ENCODE measurements at places on chromosomes 1 and 21.

GRCh38 chr1:145927916-145928643, 796 bp upstream of the RBM8A start:
- DNase-seq: no peak

- DNase-seq: no peak
Measured at GRCh38 chr1:26838474-26839338, 12.2 kb downstream of the ZDHHC18 start.

GRCh38 chr1:30966690-30967369, 58.3 kb upstream of the SDC3 start:
- DNase-seq: no peak

DNA sequence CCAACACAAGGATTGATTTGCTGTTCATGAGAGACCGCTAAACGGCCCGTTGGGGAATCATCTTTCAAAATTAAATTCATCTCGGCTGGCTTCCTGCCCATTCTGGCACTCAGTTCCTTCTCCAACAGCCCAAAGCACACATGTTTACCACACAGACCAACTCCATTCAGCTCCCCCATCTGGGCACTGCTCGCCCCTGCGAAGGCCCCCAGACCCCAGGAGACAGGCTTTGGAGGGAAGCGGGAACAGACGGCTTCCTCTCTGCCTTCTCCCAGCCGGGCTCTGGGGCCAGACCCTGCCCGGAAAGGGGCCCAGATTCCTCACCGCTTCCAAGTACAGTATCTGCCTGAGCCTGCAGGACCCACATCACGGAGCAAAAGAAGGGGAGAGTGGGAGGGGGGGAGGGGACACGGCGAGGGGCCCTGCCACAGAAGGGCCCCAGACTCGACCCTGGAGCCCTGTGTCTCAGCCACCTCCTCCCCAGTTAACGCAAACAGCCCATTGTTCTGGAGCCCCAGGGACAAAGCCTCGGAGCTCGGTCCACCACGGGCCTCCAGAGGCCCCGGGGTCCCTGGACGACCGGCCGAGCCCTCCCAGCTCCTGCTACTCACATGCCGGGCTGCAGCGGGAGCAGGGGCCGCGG, 660 bp downstream of the MEGF6 start:
- DNase-seq: no peak

DNA sequence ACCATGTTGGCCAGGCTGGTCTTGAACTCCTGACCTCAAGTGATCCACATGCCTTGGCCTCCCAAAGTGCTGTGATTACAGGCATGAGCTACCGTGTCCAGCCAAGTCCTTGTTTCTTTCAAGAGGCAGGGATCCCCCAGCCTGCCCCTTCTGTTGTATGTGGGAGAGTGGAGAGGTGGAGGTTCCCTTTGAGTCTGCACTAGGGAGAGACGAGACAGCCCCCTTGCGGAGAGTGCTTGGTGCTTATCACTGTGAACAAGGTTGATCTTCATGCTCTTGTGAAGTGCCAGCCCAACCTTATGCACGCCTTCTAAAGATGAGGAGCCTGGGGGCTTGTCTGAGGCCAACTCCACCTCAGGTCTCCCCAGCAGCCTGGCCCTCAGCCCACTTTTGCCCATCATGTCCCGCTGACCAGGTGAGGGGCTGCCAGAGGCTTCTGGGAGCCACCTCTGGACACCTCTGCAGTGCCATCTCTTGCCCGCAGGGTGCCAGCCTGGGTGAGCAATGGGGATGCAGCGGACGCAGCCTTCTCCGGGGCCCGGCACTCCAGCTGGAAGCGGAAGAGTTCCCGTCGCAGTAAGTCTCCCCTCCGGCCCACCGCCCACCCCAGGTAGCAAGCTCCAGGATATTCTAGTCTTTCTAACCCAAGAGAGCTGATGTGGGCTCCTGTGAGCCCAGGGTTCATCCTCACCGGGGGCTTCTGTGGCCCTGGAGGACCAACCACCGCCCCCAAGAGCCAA, 62.3 kb downstream of the ARHGEF10L start:
- DNase-seq: no peak

DNA sequence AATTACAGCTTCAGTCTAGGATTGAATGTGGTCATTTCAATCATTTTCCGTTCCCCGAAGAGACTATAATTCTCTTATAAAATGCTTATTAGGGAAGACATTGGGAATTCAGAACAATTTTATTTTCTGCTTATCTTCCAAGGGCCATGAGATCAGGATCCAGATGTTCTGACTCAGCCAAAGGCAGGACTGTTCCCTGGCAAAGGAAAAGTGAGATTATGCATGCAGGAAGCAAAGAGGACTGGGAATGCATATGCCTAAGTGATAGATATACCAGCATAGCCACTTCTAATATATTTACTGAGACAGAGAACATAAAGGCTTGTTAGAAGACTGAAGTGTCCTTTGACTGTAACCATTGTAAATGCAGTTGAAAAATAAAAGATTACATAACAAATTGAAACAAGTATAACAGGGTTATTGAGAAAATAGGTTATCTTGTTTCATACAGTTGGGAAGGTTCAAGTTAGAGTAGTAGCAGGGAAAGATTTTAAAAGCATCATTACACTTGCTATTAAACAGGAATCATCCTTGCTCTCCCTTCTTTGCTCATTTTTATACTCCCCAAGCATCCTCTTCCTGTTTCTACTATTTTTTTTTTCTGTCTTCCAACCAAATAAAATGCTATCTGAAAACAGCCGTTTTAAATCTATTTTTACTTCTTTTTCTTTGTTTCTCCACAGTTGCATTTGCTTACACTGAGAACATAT, 439.6 kb upstream of the ADAMTS5 start:
- no peak for DNase-seq

- no peak for DNase-seq
Measured at GRCh38 chr1:36614571-36614970, 131.9 kb upstream of the CSF3R start.

- DNase-seq: no peak
Measured at GRCh38 chr1:25899792-25900191, 6.4 kb downstream of the STMN1 start.

DNA sequence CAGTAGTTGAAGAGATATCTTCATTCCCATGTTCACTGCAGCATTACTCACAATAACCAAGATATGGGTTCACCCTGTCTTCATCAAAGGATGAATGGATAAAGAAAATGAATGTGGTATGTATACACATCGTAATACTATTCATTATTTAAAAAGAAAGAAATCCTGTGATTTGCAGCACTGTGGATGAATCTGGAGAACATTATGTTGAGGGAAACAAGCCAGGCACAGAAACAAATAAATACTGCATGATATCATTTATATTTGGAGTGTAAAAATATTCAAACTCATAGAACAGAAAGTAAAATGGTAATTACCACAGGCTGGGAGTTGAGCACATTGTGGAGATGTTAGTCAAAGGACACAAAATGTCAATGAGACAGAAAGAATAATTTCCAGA, 977.2 kb downstream of the AMY1C start:
- DNase-seq: no peak

DNA sequence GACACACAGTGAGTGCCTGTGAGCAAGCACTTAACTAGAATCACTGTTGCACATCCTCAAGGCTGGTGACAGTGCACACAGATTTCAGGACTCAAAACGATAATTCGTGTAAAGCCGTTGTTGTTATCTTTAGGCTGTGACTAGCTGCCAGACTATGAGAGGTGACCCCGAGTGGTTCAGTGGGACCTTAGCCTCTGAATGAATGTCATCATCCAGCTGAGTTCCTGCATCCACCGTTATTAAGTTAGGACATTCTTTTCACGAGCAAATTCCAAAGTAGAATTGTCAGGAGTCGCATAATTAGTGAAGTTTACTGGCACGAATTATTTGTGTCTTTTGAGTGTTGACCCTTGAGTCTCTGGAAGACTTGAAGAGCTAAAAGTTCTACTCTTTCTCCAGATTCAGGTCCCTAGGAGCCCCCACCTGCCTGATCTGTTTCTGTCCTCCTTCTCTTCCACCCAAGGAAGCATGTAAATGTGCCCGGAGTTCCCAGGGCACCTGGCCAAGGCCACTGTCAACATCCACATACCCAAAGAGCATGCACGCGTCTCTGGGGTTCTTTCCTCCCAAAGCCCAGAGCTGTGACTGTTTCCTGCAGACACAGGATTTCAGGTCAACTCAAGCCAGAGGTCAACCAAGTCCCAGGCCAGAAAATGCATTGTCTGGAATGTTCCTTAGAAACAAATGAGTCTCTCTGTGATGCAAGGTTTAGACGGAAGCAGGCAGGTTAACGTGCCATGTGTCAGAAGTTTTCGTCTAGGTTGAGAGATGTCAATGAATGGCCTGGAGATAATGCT, 207.2 kb downstream of the TOMM20 start:
- DNase-seq: no peak

- no peak for DNase-seq
Measured at GRCh38 chr21:29219165-29219770, 79.5 kb upstream of the BACH1 start.

GRCh38 chr1:56535939-56536338, 43.4 kb downstream of the PLPP3 start:
- DNase-seq: no peak

- DNase-seq: no peak
Measured at GRCh38 chr1:221448585-221449175, 293.2 kb downstream of the DUSP10 start.

DNA sequence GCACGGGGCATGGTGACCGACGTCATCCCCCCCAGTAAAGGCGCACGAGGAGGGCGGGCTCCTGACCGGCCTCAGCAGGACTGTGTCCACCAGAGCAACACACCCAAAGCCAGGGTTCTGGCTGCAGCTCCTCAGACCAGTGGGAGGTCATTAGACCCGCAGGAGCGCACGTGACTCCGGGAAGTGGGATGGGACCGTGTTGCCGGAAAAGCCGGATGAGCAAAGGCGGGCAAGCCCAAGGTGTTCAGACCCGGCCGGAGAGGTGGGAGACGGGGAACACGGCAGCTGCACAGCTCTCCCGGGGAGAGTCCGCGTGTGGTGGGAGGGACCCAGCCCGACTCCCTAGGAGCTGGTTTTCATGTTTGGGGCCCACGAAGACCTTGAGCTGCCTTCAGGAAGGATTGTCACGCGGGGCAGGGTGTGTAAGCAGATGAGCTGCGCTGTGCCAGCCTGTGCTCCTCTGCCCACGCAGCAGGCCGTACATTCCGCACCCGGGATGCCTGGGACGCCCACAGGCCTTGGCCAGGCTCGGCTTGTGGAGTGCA, 20.6 kb upstream of the TRAPPC10 start:
- no peak for DNase-seq

DNA sequence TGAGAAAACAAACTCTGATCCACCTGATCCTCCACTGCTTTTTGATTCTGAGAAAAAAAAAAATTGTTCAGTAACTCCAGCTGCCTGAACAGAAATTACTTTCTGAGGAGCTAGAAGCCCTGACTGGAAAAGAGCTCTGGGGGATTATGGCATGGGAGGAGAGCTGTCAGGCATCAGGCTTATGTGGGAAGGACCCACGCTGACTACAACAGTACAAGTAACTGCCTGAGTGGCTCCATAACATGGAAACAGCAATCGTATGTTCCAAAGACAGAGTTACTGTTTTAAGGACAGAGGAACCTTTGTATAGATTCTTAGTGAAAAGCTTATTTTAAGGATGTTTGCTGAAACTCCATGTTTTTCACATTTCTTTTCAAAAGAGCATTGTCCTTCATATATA, 1.2 kb upstream of the ANGPTL7 start:
- DNase-seq: no peak

GRCh38 chr1:30418939-30419720, 304.3 kb downstream of the MATN1 start:
- no peak for DNase-seq

- no peak for DNase-seq
Measured at GRCh38 chr1:159211331-159212136, 6.9 kb downstream of the ACKR1 start.

- no peak for DNase-seq
Measured at GRCh38 chr1:96583903-96584302, 137.7 kb upstream of the PTBP2 start.

DNA sequence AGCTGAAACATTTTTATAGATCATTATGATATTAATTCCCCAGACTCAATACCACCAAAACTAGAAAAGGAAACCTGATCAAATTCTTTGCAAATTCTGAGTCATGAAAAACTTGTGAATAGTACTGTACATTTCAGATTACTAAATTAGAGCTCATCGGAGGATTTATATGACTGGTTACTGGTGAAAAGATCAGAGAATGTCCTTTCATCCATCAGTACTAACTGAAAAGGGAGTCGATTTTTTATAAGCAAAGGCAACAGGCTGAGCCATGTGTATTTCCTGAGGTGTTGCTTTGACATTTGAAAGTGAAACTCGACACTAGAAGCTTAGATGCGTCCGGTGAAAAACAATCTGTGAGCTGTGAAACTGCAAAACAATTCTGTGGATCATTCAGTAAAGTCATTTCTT, 155.7 kb downstream of the TNFSF18 start:
- DNase-seq: no peak

DNA sequence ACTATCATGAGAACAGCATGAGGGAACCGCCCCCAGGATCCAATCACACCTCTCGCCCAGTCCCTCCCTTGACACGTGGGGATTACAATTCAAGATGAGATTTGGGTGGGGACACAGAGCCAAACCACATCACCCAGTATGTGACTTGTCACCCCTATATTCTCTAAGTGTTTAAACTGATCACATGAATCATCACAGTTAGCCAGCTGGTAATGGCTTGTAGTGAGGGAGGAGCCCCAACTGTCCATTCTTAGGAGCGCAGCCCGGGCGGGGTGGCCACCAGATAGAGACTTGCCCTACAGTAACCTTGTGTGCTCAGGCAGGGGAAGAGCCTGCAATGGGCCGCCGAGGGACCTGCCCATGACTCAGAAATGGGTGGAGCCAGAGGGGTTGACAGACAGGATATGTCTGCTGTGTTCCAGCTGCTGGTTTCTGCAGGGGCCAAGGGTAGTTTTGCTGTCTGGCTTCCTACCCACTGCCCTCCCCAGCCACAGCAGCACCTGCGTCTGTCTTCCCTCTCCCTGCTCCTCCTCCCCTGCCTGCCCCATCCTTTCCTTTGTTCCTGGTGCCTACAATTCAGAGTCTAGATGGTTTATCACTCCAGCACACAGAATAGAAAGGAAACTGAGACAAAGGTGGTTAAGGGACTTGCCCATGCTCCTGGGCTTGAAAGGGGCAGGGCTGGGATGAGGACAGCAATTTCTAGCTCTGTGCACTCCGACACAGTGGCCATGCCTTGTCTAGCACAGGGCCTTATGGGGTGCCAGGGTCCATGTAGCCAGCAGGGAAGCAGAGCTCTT, 9.2 kb downstream of the ABCG1 start:
- DNase-seq: peak; percentile 77

DNA sequence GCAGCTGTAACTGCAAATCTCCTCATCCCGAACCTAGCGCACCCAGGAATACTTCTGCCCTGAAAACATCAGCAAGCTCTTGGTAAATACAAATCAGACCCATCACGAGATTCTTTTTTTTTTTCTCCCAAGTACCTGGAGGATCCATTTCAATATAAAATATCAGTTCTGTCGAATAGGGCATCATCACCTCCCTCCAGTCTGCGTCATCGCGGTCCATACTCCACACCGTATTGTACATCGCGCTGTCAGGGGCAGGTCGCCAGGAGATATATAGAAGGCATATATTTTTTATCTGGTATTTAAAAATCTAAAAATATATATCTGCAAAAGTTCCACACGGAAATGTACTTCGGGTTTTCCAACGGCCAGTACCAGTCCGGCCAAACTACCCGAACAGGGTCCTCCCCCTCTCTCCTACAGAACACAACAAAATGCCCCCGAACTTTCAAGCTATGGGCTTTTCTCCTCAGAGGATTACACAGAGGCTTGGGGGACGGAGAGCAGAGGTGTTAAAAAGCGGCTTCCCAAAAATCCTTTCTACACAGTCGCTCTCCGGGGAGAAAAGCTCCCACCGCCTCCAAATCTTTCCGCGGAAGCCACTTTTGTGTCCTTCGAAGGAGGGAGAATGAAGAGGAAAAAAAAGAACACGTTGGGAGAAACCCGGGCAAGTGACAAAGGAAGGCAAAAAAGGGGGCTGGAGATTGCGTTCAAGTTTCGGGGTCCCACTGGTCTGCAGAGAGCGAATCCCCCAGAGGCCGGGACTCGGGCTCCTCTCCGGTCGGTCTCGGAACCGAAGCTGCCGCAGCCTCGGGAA, 509 bp downstream of the PIK3R3 start:
- DNase-seq: no peak
